ENCODE measurements at places on chromosomes 7 and 10. TPM values are rescaled to one million over a fixed set of nuclear protein-coding genes. Genes with fewer than 3 reads are reported as not detected.

CPA2 gene
- total RNA-seq = not detected

CYP2E1 gene
- total RNA-seq = 0.45 TPM

OR6V1 gene
- not detected for total RNA-seq

CTNNA3 gene
- 6.9 TPM for total RNA-seq

ZSWIM8 gene
- 103 TPM for total RNA-seq

LRRTM3 gene
- 0.05 TPM for total RNA-seq

NAT16 gene
- total RNA-seq = not detected

MPP7 gene
- 5.6 TPM for total RNA-seq

HYAL4 gene
- total RNA-seq = 0.21 TPM

CALML3 gene
- not detected for total RNA-seq

CRHR2 gene
- not detected for total RNA-seq

CRTAC1 gene
- not detected for total RNA-seq

RET gene
- not detected for total RNA-seq
